ENCODE measurements at places on chromosomes 16 and 17.

GRCh38 chr17:58238147-58238634 lies at the start of gene LPO:
Gene LPO (plus strand): TSS chr17:58238584. CDS start chr17:58242980, 4,396 bp downstream.
- no peak for DNase-seq

DNA sequence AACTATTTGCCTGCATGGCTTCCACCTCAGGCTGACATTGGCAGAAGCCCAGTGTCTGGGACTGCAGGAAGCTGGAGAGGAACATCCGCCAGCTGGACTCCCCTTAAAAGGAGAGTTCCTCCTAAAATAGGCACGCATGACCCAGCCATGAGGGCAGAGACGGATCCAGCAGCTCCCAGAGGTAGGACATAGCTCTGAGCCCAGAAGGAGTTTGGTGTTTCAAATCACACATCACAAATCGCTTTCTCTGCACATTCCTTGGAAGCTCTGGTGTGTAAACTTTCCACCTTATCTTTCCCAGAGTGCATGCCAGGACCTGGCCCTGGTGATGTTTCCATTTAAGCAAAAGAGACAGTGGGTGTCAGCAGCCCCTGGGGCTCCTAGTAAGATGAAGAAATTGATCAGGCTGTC lies 231.1 kb upstream of the CDH5 start:
- DNase-seq: no peak

DNA sequence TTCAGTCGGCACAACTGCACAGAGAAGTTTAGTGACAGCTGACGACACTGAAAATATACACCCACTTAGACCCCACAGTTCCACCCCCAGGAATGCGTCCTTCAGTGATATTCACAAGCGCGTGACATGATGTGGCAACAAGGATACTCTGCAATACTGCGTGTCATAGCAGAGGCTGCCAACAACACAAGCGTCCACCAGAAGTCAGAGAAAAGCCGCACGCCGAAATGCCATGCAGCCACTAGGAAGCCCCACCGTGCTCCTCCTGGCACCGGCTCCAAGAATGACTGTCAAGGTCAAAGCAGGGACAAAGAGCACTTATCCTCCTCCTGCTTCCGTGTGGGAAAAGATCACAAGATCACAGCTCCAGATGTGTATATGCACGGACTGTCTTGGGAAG lies 3.5 kb downstream of the ATP2A3 start:
- no peak for DNase-seq

DNA sequence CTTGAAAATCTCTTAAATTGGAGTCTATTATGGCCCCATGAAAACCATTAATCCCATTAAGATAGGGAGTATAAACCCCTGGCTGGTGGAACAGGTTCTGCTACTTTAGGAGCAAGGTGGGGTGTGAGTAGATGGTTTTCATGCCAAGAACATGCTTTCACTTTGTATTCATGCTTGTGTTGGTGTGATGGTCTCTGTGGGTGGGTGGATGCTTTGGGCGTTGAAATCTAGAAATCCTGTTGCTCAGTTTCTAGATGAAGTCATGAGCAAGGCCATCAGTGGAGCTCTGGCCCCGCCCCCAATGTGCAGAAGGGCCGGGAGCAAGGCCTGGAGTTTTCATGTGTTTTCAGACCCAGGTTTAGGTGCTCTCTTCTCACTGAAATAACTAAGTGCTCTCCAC lies 20.1 kb downstream of the PLD6 start:
- no peak for DNase-seq

DNA sequence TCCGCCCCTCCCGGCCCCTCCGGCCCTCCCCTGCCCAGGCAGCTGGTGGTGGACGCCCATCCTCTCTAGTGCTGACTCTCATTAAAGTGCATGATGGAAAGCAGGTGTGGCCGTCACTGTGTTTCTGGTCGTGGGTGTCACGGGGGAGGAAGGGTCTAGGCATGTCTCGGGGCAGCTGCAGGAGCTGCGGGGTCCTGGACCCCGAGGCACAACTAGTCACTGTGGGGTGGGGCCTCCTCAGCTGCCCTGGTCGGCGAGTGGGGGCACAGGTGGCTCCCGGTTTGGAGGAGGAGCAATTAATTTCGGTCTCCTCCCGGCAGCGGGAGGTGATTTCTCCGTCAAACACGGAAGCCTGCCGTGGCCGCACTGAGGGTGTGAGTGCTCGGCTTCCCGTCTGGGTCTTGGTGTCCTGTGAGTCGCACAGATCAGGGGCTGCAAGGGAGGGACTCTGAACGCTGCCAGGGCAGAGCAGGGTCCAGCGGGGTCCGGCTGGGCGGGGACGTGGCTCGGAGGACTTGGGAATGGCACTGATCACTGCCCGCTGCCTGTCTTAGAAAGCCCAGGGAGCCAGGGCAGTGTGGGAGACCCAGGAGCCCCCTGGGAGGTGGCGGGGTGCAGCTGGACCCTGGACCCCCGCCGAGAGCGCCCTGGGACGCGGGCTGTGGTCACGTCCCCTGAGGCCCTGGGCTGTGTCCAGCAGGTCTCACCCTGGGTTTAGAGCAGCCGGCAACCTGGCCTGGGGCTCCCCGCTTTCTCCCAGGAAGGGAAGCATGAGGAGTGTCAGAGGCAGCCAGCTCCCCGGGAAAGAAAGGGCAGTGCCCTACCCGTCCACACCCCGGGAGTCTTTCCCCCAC lies 3.3 kb downstream of the TPSD1 start:
- no peak for DNase-seq

GRCh38 chr16:3488801-3489200 lies 6.5 kb downstream of the C16orf90 start:
- DNase-seq: no peak

Measured in AG09309 (cell line).